Stimulated activated CD8-positive, alpha-beta memory T cell treated with anti-CD3 and anti-CD28 coated beads, Interleukin-2, amount 100 ng/mL, for 1 hour (primary cell): ENCODE measurements at places on chromosomes 4 and X.

- DNase-seq, result no peak
These were observed 55.2 kb downstream of the TRIML1 start for GRCh38 chr4:188194421-188194820.

DNA sequence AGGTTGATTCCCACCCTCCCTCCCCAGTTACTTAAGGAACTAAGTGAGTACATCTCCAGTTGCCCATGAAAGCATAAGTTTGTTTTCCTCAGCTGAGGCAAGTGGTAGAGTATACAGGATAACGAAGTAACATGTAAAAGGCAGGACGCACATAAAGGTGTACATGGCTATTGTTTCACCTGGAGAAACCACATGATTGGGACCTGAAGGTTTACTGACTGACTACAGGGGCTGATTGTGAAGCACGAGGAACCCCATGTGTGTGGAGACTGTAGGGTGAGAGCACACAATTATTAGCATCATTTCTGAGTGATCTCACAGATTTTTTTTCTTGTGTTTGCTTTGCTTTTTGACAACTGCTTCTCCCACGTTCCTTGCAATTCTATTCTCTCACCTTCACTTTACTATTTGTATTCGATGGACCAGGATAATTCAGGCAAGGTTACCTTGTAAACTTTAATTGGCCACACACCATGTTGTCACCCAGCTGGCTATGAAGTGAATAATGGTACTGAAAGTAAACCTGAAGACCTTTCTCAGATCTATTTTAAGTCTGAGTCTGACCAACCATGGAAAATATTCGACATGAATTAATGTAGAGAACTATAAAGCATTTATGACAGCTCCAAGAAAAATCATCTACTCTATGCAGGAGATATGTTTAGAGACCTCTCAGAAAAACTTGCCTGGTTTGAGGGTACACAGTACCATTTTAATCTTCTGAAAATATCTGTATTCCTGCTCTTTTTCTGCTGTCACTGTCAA, 102.5 kb upstream of the MYOZ2 start:
- no peak for DNase-seq

DNA sequence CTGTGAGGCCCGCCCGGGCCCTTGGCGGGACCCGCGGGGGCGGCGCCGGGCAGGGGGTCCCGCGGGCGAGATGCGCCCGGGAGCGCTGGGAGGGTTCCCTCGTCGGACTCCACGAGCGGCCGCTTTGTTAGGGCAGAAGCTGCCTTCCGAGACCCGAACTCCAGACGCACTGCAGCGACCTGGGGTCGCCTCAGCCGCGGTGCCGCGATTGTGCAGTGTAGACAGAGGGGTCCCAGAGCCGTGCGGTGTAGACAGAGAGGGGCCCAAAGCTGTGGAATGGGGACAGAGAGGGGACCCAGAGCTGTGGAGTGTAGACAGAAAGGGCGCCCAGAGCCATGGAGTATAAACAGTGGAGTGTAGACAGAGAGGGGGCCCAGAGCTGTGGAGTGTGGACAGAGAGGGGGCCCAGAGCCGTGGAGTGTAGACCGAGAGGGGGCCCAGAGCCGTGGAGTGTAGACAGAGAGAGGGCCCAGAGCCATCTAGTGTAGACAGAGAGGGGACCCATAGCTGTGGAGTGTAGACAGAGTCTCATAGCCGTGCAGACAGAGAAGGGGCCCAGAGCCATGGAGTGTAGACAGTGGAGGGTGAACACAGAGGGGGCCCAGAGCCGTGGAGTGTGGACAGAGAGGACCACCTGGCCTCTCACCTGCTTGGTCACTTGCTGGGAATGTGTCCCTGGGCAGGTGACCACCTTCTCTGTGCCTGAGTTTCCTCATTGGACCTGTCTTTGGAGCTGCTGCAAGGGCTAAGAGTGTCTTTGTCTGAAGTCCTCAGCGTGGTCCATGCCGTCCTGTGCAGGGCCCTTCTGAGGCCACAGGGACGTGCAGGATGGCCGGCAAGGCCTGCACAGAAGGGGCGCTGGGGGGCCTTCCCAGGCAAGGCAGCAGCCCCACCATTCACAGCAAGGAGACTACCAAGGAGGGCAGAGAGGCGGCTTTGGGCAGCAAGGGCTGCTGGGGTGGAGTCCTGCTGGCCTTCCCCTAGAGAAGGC, 875 bp downstream of the RGS12 start:
- DNase-seq, result no peak

DNA sequence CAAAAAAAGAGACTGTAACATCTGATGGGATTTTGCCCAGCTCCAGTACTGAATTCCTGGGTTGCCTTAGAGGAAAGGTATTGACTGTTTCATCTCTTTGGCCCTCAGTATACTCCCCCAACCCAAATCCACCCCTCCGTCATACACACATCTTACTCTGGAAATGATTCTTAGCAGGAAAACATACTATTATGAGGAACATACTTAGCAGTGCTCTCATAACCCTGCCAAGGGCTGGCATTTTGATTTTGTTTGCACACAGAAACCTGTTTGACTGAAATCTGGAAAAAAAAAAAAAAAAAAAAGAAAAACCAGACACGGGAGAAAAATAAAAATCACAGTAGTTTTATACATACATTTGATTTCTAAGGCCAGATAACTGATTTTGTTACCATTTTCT, 19.4 kb upstream of the AR start:
- DNase-seq, result no peak

- DNase-seq, result no peak
These were observed 119.9 kb downstream of the ANK2 start for GRCh38 chr4:113169368-113169767.

- no peak for DNase-seq
These were observed 348.5 kb downstream of the OPHN1 start for GRCh38 chrX:68084765-68085164.

DNA sequence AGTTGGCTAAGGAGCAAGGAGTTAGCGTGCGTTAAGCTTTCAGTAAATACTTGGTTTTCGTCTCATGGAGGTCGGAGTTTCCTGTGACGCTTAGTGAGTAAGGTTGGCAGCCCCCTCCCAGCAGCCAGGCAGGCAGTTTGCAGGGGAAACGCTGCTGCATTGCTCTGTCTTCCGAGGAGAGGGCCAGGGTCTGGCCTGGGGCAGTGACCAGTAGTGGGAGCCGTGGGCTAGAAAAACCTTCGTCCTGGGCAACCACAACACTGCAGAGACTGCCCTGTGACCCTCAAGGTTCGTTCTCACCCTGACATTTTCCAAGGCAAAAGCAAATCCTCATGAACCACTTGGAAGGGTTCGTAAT, 432 bp downstream of the TMEM175 start:
- no peak for DNase-seq

GRCh38 chr4:10703156-10703555, 18.6 kb upstream of the CLNK start:
- DNase-seq, result no peak

DNA sequence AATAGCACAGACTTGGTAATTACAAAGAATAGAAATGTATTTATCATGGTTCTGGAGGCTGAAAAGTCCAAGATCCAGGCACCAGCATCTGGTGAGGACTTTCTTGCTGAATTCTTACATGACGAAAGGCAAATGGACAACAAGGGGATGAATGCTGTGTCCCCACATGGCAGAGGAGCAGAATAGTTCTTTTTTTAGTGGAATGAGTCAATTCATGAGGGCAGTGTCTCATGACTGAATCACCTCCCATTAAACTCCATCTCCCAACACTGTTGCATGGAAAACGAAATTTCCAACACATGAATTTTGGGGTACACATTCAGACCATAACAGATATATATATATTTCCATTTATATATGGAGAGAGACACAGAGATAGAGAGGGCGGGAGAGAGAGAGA, 628.3 kb downstream of the TRIML1 start:
- DNase-seq, result no peak

DNA sequence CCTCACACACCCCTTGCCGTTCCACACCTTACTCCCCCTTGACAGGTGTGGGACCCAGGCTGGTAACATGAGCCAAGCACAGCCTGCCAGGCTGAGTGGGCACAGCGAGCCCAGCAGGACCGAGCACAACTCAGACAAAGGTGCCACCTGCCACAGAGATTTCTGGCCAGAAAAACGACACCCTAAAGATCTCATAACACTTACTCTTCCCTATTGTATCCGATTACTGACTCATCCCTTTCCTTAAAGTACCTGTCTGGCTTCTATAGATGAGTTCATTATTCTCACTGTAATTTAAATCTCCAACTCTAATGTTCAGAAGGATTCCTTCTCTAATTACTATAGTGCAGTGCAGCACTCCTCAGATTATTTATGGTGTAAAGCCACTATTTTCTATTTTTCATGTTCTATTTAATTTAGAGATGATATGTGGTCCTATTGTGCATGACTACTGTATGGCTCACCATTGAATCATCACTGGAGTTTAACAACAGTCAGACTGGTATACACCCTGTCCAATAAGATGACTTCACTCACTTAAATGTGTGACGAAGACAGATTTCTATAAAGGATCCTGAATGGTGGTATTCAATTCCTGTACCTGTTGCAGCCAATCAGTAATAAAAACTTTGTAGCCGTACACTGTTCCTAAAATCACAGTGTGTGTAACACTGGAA, 7.6 kb upstream of the SYTL5 start:
- DNase-seq, result no peak

DNA sequence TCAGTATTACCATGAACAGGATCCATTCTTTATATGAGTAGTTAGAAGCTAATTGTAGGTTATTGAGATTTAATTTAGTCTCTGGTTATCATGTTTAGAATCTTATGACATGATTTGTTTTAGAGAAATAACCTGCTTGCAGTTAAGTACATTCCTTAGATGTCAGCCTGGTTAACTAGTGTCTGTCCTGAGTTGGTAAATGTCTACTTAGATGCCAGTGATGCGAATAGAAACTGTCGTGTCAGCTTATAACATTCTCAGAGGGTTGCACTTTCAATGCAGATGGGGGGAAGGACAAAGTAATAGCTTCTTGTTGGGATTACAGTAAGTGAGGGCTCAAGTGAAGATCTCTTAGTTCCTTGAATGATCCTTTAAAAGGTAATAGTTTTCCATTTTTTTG, 227.8 kb upstream of the SPRY1 start:
- no peak for DNase-seq

GRCh38 chrX:123814343-123814742, 45.5 kb upstream of the XIAP start:
- DNase-seq, result no peak

DNA sequence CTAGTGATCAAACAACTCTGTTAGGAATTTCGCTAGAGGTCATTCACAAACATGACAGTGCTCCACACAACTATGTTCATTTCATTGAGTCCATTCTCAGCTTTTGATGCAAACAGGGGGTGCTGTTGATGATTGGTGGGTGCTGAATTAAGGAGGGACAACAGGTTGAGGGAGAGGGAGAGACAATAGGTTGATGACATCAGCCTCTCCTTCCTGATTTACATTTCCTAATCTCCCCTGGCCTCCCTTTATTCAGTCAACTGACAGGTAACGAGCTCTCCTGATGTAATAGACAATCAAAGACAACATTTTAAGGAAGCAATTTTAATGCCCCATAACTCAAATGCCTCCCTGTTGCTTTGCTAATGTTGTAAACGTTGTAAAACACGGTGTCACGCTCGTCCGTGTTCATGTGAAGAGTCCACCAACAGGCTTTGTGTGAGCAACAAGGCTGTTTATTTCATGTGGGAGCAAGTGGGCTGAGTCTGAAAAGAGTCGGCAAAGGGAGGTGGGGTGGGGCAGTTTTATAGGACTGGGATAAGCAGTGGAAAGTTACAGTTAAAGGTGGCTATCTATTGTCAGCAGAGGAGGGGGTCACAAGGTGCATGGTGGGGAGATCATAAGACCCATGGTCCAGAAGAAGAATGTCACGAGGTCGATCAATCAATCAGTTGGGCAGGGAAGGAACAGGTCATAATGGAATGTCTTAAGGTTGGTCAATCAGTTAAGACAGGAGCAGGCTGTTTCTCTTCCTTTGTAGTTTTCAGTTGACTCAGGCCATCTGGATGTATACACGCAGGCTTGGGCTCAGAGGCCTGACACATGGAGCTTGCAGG, 4.8 kb upstream of the GAR1 start:
- no peak for DNase-seq

- no peak for DNase-seq
These were observed 30.2 kb downstream of the AFF2 start for GRCh38 chrX:148530464-148531077.

GRCh38 chr4:105174098-105174497, 27.4 kb downstream of the TET2 start:
- DNase-seq, result no peak

GRCh38 chr4:10715696-10716095, 31.1 kb upstream of the CLNK start:
- no peak for DNase-seq

DNA sequence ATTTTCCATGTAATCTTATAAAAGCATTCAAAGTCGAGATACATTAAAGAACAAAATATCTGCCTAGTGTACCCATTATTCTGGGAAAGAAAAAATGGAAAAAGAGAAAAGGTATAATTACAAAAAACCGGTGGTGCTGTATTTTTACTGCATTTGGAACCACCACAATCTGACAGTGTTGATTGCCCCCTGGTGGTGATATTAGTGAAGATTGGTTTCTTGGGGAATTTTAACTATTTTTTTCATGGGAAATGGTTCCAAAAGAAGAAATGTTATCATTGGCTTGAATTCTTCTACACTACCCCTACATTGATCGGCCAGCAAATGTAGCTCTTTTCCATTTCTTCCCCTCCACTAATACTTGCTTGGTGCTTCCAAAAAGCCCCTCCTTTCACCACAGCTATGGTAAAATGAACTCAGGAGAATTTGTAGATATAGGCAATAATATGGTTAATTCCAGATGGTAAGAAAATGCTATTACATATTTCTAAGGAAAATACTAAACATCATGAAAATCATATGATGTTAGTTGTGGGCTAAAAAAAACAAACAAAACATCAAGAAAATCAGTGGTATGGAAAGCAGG, 50.0 kb downstream of the COX18 start:
- DNase-seq, result no peak

DNA sequence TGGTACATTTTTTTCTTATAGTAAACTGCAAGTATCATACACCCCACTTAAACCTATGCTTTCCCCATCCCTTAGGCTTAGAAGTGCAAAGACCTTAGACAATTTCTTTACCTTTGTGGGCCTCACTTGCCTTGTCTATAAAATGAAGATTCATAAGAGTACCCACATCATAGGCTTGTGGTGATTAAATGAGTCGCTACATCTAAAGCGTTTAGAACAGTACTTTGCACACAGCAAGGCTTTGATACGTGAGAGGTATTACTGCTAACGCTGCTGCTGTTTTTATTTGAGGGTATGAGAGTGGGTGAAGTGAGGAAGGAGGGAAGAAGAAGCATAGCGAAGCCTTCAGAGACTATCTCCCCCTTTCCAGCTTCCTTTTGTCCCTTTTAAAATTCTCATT, 87.8 kb upstream of the RPS6KA3 start:
- no peak for DNase-seq
